ENCODE measurements at places on chromosomes 4 and X. TPM values are rescaled to one million over a fixed set of nuclear protein-coding genes. Genes with fewer than 3 reads are reported as not detected.
A peak's percentile ranks its signal among the peaks of the same experiment; 100 is the strongest.

GRCh38 chrX:41022566-41022965 is 62.7 kb upstream of the USP9X start:
- no peak for DNase-seq

GRCh38 chr4:154577324-154577723 is 13.2 kb downstream of the FGA start:
- DNase-seq: no peak

GRCh38 chrX:20796450-20796849 is 529.7 kb upstream of the RPS6KA3 start:
- no peak for DNase-seq

DNA sequence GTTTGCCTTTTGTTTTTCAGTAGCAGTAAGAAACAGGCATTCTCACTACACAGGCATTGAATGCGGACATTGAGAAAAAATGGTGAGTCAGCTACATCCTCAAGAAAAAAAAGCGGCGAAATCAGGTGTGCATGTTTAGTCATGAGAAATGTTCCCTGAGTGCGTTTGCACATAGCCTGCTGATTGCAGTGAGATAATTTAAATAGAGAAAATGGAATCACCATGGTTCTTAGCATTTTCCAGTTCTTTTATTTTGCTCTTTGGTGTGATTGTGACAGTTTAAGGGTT is 54.1 kb upstream of the CLDN34 start:
- DNase-seq: no peak

DNA sequence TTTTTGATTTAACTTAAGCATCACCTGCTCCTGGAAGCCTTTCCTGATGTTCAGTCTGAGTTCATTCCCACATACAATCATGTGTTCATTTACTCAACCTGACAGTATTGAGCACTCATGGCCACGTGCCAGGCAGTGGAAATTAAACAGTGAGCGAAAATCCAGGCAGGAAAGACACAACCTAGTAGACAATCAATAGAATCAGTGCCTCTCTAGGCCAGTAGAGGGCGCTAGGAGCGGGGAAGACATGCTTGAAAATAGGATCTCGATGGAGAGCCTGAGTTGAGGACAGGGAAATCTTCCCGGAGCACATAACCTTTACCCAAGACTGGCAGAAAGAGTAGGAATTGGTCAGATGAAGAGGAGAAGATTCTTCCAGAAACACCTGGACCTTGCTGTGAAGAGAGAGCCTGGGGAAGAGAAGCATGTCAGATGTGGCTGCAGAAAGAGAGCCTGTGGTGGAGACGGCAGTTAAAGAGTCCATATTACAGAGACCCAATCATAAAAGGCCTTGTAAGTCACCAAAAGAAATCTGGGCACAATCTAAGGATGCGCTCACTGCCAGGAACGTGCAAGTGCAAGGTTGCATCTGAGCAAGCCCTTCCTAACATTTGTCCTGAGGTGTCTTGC is 103.5 kb downstream of the LDB2 start:
- no peak for DNase-seq

DNA sequence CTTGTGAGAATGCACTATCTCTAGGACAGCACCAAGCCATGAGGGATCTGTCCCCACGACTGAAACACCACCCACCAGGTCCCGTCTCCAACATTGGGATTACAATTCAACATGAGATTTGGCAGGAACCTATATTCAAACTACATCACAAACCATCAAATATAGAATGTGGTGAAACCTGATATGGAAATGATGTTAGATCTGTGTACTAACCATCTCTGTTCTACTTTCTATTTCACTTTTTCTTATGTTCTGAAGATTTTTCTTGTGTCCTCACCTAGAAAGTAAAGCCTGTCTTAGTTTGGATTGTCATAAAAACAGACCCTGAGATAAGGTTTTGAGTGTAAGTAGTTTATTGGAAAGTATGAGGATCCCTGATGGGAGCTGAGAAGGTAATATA is 37.8 kb upstream of the TACR3 start:
- DNase-seq: no peak

DNA sequence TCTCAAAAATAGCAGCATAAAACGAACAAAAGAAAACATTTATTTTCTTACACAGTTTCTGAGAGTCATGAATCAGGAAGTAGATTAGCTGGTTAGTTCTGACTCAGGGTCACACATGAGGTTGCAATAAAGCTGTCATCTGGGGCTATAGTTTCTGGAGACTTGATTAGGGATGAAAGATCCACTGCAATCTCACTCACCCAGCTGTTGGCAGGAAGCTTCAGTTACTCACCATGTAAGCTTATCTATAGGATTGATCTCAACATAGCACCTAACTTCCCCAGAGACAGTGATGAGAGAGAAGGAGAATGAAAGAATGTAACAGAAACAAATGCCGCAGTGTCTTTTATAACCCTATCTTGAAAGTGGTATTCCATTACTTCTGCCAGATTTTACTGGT is 435.5 kb downstream of the GABRG1 start:
- no peak for DNase-seq

DNA sequence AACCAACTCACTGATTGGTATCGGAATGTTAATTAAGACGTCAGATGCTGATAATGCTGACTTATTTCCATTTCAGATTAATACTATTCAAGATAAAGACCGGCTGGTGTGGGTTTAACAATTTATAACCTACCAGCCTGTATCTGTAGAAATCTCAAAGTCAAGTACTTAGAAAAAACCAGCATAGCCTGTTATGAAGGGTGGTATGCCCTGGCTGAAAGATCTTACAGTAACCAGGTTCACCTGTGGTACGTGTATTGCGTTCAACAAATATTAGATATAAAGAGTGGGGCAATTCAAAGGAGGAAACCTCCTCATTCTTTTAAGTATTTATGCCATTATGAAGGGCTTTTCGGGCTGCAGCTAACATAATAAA is 240.8 kb upstream of the ANXA3 start:
- no peak for DNase-seq

- peak; percentile 73 for DNase-seq
Measured at GRCh38 chr4:119035951-119036737, 99.5 kb upstream of the MYOZ2 start.

DNA sequence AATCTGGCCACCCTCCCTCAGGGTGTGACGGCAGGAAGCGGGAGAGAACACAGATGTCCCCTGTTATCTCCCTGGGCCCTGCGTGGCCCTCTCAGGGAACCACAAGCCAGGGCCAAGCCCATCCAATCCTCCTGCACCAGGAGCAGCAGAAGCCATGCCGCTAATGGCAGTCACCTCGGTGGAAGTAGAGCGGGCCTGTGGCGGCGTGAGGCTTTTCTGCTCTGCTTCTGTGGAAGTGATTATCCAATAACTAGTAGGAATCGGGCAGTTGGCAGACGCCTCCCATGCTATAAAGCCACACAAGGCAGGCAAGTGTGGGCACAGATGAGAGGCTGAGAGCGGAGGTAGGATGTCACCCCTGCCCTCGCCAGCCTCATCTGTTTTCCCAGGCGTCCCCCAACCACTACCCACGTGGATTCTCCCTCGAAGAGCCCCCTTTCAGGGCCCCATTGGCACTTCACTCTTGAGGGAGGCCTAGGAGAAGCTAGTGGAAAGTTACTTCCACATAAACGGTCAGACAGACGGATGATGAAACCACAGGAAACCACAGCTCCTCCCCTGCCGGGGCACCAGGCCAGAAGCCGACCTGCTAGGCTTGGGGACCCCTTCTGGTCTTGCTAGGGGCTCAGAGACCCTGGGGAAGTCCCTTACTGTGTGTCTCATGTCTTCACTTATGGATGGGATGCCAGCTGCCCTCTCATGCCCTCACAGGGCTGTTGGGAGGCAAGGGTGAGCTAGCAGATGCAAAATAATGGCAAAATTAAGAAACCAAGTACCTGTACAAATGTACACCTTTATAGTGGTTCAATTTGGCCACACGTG is 18.8 kb upstream of the TMSB4X start:
- no peak for DNase-seq

DNA sequence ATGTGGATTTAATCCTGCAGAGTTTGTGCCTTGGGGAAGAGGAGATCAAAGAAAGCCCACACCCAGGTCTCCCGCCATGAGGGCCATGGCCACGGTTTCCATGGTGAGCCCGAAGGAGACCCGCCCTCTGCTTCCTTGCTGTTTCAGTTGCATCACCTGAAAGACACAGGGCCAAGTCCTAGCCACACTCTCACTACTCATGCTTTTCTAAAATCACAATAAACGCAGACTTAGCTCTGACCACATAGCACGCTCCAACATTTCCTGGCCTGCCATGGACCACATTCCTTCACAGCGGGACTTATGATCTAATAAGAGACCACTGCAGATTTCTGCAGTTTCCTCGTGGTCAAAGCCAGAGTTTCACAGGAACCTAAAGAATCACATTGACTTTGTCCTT is 426.0 kb upstream of the NR3C2 start:
- DNase-seq: no peak

- no peak for DNase-seq
Measured at GRCh38 chr4:52241916-52242315, 190.8 kb downstream of the SPATA18 start.

DNA sequence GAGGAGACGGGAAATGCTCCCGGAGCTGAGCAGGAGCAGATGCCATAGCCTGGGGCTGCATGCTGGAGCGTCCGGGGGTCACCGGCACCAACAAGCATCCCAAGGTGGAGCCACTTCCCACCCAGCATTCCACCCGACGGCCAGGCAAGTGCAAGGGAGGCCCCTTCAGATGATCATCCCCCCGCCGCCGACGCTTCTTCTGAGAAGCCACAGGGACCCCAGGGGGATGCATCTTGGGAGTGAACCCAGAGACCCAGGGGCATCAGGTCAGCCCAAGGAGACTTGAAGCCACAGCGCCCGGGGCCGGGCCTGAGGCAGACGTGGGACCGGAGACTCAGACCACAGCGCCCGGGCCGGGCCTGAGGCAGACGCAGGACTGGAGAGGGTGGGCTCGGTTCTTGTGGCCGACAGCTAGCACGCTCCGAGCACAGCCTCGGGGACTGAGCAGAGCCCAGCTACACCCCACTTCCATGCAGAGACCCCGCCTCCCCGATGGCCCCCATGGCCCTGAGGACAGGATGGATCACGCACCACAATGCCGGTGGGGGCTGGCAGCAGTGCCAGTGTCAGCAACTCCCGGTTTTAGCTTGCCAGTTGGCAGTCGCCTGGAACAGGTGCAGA is 33.0 kb upstream of the CPLX1 start:
- DNase-seq: no peak

DNA sequence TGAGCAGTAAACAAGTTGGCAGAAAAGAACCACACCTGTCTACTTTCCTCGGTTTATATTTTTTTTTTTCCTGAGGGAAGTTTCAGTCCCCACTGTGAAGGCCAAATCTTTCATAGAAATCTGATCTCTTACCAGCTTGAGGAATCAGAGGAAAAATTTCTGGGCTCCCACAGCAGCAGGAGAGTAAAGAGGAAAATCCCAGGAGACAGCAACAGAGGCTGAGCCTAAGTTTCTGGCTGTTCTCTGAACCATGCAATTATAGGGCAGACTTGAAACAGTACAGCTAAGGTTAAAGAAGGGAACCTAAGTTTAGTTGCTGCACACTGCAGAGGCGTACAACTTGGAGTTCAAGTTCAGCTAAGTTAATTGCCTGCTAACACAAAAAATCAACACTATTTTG is 1090.9 kb upstream of the INTU start:
- no peak for DNase-seq

GRCh38 chr4:26937567-26937966 is 76.9 kb downstream of the STIM2 start:
- no peak for DNase-seq

DNA sequence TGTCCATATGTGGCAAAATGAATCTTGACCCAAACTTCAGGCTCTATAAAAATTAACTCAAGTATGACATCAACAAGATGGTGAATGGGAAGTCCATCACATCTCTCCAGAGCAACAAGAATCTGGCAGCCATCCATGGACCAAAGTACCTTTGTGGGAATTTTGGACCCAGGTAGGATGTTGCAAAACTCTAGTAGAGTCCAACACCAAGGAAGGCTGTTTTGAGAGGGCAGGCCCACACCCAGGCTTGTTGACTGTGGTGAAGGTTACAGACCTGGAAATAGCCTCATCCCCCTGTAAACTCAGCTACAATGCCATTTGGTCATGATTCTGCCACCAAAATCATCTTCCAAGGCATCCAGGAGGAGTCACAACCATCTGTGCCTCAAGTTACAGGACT is 12.9 kb downstream of the DGAT2L6 start:
- DNase-seq: no peak

GRCh38 chr4:93828332-93828994 is at the start of gene ATOH1:
TSS of gene ATOH1 (plus strand) at chr4:93828753. CDS start at chr4:93828927, 174 bp downstream.
- no peak for DNase-seq

Gene VSIG4
- 44.0 TPM for total RNA-seq

Gene RHOXF2
- total RNA-seq: not detected

Gene SSX2B
- total RNA-seq: not detected

Gene SSX3
- total RNA-seq: not detected

Gene NALF2
- total RNA-seq: not detected
